ENCODE measurements at places on chromosomes 2 and 18. TPM values are rescaled to one million over a fixed set of nuclear protein-coding genes. Genes with fewer than 3 reads are reported as not detected.

Gene REG3A
- not detected for polyA plus RNA-seq

Gene PTPN2
- polyA plus RNA-seq: 27.0 TPM

Gene FIGLA
- not detected for polyA plus RNA-seq

- DNase-seq: no peak
Measured at GRCh38 chr2:157172239-157172638, 85.3 kb upstream of the GALNT5 start.

DNA sequence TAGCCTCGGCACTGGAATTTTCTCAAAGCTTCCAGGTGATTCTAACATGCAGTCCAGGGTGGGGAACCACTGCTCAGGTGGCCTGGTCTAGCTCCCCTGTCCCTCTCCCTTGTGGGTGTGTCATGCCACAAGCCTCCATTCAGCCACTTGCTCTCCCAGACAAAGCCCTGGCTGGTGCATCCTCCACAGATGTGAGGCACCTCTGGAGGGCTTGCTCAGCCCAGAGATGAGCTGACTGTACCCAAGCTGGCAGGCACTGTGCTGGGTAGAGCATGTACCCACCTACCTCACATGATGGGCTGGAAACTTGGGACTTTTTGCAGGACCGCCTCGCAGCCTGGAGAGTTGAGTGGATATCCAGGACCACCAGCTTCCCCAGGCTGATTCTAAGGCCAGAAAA is 88.1 kb downstream of the ZBTB7C start:
- no peak for DNase-seq

- DNase-seq: peak; percentile 26
Measured at GRCh38 chr2:105438104-105438929, 39.5 kb upstream of the FHL2 start.

- DNase-seq: no peak
Measured at GRCh38 chr2:71896385-71897136, 251.1 kb downstream of the CYP26B1 start.

GRCh38 chr2:101145406-101145805 is 5.8 kb downstream of the TBC1D8 start:
- no peak for DNase-seq
